ENCODE measurements at places on chromosomes 7 and 10. TPM values are rescaled to one million over a fixed set of nuclear protein-coding genes. Genes with fewer than 3 reads are reported as not detected.

- no peaks in the 10 kb centered on the region for H3K27me3 ChIP-seq
- no peak overlapping the region for H3K4me3 ChIP-seq
- no peak overlapping the region for H3K27ac ChIP-seq
- peaks cover 55% of the 10 kb centered on the region for H3K4me1 ChIP-seq
- no peak for DNase-seq
These were observed 26.7 kb downstream of the SVIL start for GRCh38 chr10:29608062-29608461.

DNA sequence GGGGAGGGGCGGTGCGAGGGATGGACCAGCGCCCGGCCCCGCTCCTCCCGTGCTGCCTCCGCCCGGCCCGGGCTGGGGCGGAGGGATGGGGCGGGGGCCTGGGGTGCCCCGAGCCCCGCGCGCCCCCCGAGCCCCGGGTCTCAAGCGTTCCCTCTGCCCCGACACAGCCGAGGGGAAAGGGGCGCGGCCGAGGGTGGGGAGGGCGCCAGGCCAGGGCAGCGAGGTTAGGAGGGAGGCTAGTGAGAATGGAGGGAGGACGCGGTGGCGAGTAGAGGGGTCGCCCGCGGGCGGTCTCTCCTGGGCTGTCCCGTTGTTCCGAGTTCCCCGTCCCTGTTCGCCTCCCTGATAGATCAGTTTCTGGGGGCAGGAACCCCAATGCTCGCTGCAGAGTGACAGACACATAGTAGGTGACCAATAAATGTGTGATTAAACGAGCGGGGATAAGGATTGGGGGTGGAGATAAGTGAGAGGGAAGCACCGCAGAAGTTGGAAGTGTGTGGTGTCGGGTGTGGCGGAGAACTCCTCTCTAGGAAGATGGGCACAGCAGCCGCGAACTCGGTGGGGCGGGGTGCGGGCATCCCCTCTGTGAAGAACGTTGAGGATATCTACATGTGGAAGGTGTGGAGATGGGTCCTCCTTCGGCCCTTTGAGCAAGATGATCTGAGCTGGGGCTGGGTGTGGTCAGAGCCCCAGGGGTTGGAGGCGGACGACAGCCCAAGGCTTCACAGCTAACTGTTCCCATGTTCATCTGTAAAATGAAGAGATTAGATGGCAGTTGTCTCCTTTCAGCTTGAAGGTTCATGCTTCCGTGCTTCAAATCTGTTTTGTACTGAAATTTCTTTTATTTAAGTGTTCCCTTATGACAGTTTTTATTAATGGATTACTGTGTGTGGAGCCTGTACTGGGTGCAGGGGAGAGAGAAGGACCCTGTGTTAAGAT lies 580 bp downstream of the ZNF775 start:
- H3K27ac ChIP-seq, result peak overlapping the region; percentile 96
- H3K4me1 ChIP-seq, result peaks cover 13% of the 10 kb centered on the region
- H3K27me3 ChIP-seq, result no peaks in the 10 kb centered on the region
- DNase-seq, result no peak
- peaks cover 5% of the 10 kb centered on the region for H3K36me3 ChIP-seq
- H3K4me3 ChIP-seq, result peak overlapping the region; percentile 70

The GRID2IP gene
- total RNA-seq, result not detected

DNA sequence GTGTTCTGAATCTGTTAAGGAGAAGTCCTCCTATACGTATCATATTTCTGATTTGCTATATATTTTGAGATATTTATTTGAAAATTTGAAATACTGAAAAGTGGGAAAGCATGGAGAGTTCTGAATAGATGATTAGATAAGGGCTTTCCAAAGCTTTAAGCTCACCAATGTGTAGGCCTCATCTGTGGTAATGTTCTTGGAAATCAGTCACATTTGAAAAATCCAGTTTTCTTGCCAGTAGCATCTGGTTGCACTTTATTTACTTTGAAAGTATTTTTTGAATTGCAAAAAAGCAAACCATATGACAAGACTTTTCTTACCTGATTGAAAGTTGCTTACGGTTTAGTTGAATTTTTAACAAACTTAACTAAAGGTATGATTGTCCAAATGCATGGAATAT lies 21.7 kb downstream of the ADD3 start:
- H3K36me3 ChIP-seq, result no peaks in the 10 kb centered on the region
- no peak for DNase-seq
- peaks cover 39% of the 10 kb centered on the region for H3K4me1 ChIP-seq
- H3K27ac ChIP-seq, result no peak overlapping the region
- no peak overlapping the region for H3K4me3 ChIP-seq

DNA sequence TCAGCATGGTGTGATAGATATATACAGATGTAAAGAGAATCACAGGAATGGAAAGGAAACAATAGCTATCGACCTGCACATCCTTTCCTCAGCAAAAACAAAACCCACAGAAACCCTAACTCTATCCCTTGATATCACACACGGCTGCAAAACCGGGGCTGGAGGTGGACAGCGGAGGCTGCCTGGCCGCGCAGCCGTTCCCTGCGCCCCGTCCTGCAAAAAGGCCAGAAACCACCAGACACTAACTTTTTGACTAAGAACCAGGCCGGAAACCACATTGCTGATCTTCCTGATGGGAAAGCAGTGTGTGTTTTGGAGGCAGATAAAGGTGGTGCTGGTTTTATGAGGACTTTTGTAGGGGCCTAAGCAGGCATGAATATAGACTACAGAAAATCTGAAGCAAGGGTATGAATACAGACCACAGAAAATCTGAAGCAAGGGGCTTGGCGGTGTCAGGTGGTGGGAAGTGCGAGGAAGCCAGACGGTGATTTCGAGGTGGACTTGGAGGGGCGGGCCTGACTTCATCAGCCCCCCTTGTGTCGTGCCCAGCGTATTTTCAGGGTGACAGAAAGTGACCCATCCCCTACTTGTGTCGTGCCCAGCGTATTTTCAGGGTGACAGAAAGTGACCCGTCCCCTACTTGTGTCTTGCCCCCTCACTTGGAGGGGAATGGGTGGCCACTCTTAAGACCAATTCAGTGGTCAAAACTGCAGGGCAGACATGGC lies 123.3 kb downstream of the WDR37 start:
- no peaks in the 10 kb centered on the region for H3K4me1 ChIP-seq
- no peak for DNase-seq
- no peaks in the 10 kb centered on the region for H3K36me3 ChIP-seq
- no peaks in the 10 kb centered on the region for H3K27me3 ChIP-seq
- no peak overlapping the region for H3K4me3 ChIP-seq

DNA sequence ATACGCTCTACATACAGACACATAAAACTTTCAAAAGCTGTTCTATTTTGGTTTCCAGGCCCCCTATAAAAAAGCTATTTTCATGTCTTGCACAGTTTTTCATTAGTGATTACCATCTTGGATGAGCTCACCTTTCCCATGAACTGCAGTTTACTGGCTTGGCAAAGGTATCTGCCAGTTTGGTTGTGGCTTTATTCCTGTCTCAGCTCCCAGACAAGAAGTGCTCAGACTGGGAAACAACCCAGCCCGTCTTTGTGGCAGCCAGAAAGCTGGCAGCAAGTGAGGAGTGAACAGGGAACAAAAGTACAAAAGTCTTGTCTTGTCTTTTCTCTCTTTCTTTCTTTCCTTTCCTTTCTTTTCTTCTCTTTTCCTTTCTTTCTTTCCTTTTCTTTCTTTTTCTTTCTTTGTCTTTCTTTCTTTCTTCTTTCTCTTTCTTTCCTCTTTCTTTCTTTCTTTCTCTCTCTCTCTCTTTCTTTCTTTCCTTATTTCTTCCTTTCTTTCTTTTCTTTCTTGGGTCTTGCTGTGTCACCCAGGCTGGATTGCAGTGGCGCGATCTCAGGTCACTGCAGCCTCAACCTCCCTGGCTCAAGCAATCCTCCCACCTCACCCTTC lies 138.8 kb downstream of the CFAP58 start:
- H3K27me3 ChIP-seq, result no peaks in the 10 kb centered on the region
- no peak for DNase-seq
- H3K36me3 ChIP-seq, result no peaks in the 10 kb centered on the region
- no peak overlapping the region for H3K4me3 ChIP-seq
- H3K4me1 ChIP-seq, result no peaks in the 10 kb centered on the region

The TBXAS1 gene
- total RNA-seq, result 92.8 TPM

GRCh38 chr10:62573929-62574328 lies 199.8 kb downstream of the ZNF365 start:
- no peaks in the 10 kb centered on the region for H3K36me3 ChIP-seq
- DNase-seq, result no peak
- H3K27me3 ChIP-seq, result no peaks in the 10 kb centered on the region
- H3K4me3 ChIP-seq, result no peak overlapping the region

The TMEM270 gene
- total RNA-seq, result not detected

DNA sequence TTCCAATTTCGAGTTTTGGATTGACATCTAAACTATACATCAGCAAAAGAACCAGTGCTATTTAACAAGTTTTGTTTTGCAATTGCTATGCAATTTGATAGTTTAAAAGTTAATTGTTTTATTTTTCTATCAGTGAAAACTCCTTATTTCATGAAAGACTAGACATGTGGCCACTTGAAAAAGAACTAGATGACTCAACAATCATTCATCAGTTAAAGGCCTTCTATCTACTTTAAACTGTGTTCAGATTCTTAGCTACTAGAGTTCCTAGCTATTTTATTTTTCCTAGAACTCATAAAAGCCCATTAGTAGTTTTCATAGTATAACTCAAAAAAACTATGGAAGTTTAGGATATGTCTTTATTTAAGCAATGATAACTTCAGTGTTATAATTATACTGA lies 104.6 kb upstream of the LSM8 start:
- no peak for DNase-seq
- no peaks in the 10 kb centered on the region for H3K4me1 ChIP-seq
- no peak overlapping the region for H3K27ac ChIP-seq
- H3K27me3 ChIP-seq, result no peaks in the 10 kb centered on the region
- no peaks in the 10 kb centered on the region for H3K36me3 ChIP-seq

The GPR85 gene
- total RNA-seq, result not detected

GRCh38 chr7:25982684-25983083 lies 169.3 kb upstream of the NFE2L3 start:
- H3K4me3 ChIP-seq, result no peak overlapping the region
- no peaks in the 10 kb centered on the region for H3K27me3 ChIP-seq
- no peaks in the 10 kb centered on the region for H3K4me1 ChIP-seq
- H3K36me3 ChIP-seq, result no peaks in the 10 kb centered on the region
- peak; percentile 43 for DNase-seq

DNA sequence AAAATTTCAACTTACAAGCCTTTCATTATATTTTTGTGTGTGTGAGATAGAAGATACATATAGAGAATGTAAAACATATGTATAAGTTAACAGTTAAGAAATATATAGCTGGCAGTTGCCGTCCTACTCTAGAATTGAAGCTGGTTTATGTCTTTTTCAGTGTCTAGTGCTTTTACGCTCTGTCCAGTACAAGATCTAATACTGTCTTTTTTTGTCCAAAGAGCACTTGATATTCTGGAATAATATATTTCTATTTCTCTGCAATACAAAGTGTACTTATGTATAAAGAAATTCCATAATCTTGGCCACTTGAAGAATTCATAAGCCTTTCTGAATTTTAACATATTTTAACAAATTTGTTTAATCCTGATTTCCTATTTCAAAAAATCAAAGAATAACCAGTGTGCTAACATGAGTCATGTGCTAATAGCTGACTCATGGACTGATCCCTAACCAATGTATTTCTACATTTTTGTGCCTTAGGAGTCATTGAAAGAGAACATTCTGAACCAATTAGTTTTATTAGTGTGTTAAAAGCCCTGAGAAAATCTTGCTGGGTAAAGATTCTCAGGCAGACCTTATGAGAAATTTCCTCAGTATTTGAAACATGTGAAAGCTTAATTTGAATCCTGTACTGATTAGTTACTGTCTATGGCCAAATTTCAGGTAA lies 73.2 kb upstream of the CCAR1 start:
- DNase-seq, result no peak
- no peak overlapping the region for H3K4me3 ChIP-seq
- H3K4me1 ChIP-seq, result no peaks in the 10 kb centered on the region
- no peak overlapping the region for H3K27ac ChIP-seq
- no peaks in the 10 kb centered on the region for H3K36me3 ChIP-seq

DNA sequence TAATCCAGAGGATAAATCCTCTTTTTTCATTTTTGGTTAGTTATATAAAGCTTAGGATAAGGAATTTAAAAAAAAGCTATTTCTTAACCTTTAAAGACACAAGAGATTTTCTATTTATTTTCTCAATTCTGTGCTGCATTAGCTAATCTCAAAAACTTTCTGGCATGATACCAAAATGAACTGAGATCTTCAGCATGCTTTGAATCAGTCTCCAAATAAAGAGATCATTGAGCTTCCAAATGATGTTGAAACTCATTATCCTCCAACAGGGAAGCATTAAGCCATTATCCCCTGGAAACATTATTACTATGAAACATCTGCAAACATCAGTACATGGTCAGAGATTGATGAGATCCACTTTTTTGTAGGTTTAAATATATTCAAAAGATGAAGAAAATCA lies 350.3 kb upstream of the TEX47 start:
- no peak for DNase-seq
- no peaks in the 10 kb centered on the region for H3K36me3 ChIP-seq
- no peaks in the 10 kb centered on the region for H3K27me3 ChIP-seq
- H3K4me3 ChIP-seq, result no peak overlapping the region
- no peak overlapping the region for H3K27ac ChIP-seq

The CADPS2 gene
- total RNA-seq, result 33.8 TPM

GRCh38 chr7:25949736-25950487 lies 202.1 kb upstream of the NFE2L3 start:
- peak overlapping the region; percentile 64 for H3K4me3 ChIP-seq
- DNase-seq, result peak; percentile 75
- peak overlapping the region; percentile 97 for H3K27ac ChIP-seq
- H3K36me3 ChIP-seq, result no peaks in the 10 kb centered on the region
- H3K27me3 ChIP-seq, result no peaks in the 10 kb centered on the region
- H3K4me1 ChIP-seq, result peaks cover 49% of the 10 kb centered on the region

DNA sequence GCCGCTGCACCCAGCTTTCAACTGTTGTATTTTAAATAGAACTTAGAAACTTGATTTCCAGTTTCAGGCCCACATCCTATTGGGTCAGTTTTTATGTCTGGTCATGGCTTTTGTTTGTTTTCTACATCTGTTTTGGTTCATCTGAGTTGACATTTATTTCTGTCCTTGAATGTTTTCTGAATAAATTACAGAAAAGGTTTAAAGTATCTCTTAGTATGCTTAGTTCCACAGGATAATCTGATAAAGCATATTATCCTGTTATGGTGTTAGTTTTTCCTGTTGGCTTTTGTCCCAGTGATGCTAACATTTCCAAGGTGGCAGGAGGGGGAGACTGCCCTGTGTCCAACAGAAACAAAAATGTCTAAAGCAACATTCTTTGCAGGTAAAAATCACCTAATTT lies 733.2 kb downstream of the INHBA start:
- H3K4me1 ChIP-seq, result no peaks in the 10 kb centered on the region
- no peak for DNase-seq
- no peaks in the 10 kb centered on the region for H3K36me3 ChIP-seq
- H3K4me3 ChIP-seq, result no peak overlapping the region

GRCh38 chr10:50325449-50326171 lies 74.3 kb upstream of the ASAH2 start:
- no peaks in the 10 kb centered on the region for H3K36me3 ChIP-seq
- peak overlapping the region; percentile 54 for H3K27ac ChIP-seq
- H3K4me3 ChIP-seq, result no peak overlapping the region
- H3K4me1 ChIP-seq, result peaks cover 31% of the 10 kb centered on the region
- DNase-seq, result peak; percentile 52

The SPDYE11 gene
- not detected for total RNA-seq

Measured in stomach (tissue), 19 donors.